ENCODE measurements at places on chromosomes 12 and 14.

- no peak for DNase-seq
Measured at GRCh38 chr12:51318846-51319599, 5.0 kb downstream of the BIN2 start.

- peak; percentile 50 for DNase-seq
Measured at GRCh38 chr14:85040046-85040685, 489.8 kb upstream of the FLRT2 start.

- DNase-seq = no peak
Measured at GRCh38 chr12:124326871-124327270, 32.0 kb downstream of the RFLNA start.

GRCh38 chr12:110223777-110224378, 57.2 kb upstream of the ATP2A2 start:
- no peak for DNase-seq

- peak; percentile 94 for DNase-seq
Measured at GRCh38 chr12:25195056-25195971, at the start of the genes DNAI7 and ETFRF1. Gene DNAI7 (minus strand): TSS chr12:25195160. CDS start chr12:25195078, 82 bp downstream. Gene ETFRF1 (plus strand): TSS chr12:25195237. CDS start chr12:25203957, 8,720 bp downstream.

GRCh38 chr12:24952389-24952788, 3.5 kb upstream of the BCAT1 start:
- no peak for DNase-seq

GRCh38 chr14:50001999-50002925, 109.4 kb downstream of the ARF6 start:
- DNase-seq = no peak

DNA sequence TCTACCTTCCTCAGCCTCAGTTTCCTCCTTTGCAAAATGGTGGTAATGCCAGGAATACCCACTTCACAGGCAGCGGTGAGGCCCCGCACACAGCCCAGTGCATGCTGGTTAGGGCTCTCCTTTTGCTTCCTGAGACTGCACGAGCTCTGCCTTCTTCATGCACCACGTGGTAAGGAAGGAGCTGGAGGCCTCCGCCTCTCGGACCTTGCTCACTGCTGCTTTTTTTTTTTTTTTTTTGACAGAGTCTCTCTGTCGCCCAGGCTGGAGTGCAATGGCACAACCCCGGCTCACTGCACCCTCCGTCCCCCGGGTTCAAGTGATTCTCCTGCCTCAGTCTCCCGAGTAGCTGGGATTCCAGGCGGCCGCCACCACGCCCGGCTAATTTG, 18.1 kb downstream of the TAMALIN start:
- DNase-seq = no peak

DNA sequence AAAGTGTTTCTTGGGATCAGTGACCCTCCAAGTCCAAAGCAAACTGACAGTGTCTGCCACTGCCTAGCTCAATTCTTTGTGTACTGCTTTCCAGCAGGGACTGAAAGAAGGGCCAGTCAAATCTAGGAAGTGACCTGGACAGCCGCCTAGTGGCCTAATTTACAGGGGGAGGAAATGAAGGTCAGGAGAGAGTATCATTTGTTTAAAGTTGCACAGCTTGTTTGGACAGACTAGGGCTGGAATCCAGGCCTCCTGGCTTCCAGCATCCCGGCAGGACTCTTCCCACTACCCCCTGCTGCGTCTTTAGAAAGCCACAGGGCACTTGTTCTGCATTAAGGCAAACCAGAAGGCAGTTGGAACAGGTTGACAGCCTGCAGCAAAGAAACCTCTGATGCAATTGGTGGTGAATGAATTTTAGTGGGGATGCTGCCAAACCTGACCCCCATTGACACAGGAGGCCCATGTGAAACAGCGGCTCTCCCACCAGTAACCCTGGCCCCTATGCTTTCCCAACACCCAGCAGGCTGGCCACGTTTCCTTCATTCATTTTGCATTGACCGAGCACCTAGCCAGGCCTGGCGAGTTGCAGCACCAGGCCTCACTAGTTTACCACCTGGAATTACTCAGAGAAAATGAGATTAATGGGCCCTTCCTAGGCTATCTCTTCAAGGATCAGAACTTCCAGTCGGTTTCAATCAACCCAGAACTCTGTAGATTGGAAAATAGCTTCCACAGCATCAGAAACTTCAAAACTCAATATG, 28.2 kb downstream of the GALNT16 start:
- DNase-seq = no peak

DNA sequence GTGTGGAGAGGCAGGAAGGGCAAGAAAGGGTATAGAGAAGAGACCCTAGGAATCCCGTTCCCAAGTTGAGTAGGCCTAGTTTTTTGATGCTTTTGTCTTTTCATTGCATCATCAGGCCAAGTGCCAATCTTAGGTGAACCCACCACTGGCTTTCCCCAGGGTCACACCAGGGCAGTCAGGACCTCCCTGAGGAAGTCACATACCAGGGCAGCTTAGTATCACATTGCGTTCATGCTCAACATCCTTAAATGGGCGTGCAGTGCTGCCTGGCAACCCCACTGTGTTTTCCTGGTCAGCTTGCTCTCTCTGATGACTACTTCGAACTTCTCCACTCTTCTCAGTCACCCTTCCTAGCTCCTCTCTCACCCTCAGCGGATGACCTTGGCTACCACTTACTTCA, 9.0 kb downstream of the ASIC1 start:
- no peak for DNase-seq

DNA sequence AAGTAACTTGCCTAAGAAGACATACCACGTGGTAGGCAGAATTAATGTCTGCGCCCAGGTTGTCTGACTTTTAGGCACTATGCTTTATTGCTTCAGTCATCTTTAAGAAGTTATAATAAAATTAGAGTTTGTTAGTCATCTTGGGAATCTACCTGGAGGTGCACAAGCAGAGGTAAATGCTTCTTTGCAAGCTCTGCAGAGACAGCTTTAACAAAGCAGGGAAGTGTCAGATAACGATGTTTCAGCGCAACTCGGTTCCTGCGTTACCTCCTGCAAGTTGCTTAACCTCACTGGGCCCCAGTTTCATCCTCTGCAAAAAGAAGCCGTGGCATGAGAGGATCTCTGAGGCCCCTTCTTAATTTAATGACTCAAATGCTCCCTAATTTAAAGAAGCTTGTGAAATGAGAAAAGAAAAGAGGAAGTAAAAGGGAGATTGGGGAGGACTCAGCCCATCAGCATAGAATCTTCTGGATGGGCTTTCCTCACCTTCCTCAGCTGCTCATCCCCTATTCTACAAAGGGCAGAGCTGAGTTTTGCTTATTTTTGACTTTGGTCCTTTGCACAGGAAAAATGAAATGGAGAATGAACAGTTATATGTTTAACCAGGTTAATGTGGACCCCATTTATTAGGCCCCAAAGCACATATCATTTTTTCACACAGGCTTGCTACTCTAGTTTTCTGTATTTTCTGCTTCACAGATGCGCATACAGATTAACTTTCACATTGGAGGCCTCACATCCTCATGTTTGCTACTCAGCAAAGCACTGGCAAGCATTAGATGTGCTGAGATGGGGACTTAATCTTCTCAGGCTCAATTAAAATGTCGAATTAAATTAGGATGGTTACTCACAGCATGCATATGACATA, 5.1 kb downstream of the ARHGDIB start:
- no peak for DNase-seq

DNA sequence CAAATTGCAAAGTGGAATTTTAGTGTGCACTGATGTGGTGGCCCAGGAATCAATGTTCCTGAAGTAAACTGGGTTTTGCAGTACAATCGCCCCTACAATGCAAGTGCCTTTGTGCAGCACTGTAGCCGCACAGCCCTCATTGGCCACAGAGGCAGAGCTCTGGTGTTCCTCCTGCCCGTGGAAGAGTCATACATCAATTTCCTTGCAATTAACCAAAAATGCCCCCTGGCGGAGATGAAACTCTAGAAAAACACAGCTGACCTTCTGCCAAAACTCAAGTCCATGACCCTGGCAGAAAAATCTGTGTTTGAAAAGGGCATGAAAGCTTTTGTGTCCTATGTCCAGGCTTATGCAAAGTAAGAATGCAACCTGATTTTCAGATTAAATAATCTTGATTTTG, 117.9 kb upstream of the PRB2 start:
- no peak for DNase-seq

DNA sequence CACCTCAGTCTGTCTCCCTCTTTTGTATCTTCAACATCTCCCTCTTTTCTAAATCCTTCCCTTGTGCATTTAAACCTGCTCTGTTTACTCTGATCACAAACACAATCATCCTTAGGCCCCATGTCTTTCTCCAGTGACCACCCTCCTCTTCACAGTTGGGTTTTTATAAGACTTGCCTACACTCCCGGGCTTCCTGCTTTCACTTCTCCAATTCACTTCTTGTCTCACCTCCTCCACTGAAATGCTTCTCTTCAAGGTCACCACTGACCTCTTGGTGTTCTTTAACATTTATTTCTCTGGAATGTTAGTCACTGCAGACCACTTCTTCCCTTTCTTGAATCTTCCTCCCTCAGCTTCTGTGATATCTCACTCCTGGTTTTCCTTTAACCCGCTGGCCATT, 8.7 kb upstream of the SMCO2 start:
- DNase-seq = no peak

- no peak for DNase-seq
Measured at GRCh38 chr14:101444116-101444515, 117.2 kb upstream of the DIO3 start.

DNA sequence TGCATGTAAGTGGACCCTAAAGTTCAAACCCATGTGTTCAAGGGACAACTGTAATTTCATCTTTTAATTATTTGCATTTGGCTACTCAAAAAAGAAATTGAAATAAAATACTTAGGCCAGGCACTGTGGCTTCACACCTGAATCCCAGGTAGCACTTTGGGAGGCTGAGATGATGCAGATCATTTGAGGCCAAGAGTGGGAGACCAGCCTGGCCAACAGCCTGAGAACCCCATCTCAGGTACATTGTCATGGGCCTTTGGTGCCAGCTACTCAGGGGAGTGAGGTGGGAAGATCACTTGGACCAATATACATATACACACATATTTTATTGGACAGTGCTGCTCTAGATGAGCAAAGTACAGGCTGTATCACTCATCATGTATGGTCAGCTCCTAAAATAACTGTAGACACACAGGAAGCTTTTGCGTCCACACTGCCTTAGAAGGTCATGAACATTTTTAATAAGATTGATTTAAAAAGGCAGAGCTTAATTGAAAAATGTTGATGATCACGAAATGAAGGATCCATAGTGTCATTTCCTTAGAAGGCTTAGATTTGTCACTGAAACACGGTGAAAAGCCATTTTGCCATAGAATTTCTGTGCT, 2.5 kb upstream of the ZCCHC8 start:
- DNase-seq = no peak

GRCh38 chr12:103314786-103315185, 181.0 kb downstream of the C12orf42 start:
- no peak for DNase-seq

DNA sequence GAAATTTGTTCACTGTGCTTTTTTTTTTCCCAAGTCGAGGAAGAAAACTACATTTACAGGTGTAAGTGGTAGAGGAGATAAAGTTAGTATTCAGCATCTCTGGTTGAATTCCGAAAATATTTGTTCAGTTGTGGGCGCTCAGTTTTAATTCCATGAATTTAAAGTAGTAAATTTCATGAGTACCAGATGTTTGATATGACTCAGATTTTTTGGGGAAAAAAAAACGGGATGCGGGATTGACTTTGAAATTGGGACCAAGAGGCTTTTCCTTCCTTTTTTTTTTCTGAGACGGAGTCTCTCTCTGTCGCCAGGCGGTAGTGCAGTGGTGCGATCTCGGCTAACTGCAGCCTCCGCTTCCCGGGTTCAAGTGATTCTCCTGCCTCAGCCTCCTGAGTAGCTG, 1.6 kb downstream of the TULP3 start:
- DNase-seq = no peak

GRCh38 chr12:78746001-78746400, 118.6 kb upstream of the SYT1 start:
- peak; percentile 14 for DNase-seq

DNA sequence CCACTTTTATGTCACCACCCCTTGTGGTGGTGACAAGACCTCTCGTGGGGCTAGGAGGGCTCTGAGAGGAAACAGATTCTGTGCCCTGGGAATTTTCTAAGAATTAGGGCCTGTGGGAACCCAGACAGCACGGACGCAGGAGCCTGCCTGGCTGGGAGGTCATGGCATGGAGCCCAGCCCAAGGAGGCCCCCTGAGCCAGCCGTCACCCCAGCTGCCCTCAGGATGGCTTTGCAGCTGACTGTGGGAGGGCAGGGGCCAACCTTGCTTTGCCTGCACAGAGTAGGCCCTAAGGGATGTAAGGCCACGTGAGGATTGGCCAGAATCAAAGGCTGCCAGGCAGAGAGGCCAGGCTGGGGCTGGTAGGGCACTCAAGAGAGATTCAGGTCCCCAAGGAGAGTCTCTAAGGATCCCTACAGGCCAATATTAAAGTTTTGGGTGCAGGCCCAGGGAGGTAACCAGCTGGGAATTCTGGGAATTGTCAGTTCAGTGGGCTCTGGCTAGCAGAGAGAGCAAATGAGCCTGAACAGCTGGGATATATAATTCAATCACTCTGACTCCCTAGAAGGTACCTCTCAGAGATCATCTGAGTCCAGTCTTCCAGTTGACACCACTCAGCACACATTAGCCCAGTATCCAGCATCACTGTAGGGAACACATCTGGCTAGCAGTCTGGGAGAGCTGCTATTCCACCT, 6.4 kb downstream of the LTBP2 start:
- no peak for DNase-seq

DNA sequence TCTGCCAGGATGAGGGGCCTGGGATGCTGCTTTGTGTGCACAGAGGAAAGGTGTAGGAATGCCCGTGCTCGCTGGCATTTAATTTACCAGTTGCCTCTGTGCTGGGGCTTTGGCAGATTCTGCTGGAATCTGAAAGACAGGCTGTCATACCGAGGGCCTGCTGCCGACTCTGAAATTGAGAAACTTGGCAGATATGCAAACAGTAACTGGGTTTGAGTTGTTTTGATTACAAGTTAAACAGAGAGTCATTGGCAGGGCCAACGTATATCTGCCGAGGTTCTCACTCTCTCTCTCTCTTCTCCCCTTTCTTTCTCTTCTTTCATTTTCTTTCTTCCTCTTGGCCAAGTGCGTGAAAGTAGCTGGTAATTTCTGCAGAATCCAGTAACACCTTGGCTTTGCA, 618.7 kb downstream of the VRK1 start:
- DNase-seq = no peak

GRCh38 chr12:123337070-123337469, 27.6 kb downstream of the SBNO1 start:
- DNase-seq = no peak

GRCh38 chr12:55720894-55721444, 776 bp downstream of the RDH5 start:
- peak; percentile 88 for DNase-seq

- DNase-seq = no peak
Measured at GRCh38 chr12:16608946-16609539, 3.1 kb upstream of the LMO3 start.

DNA sequence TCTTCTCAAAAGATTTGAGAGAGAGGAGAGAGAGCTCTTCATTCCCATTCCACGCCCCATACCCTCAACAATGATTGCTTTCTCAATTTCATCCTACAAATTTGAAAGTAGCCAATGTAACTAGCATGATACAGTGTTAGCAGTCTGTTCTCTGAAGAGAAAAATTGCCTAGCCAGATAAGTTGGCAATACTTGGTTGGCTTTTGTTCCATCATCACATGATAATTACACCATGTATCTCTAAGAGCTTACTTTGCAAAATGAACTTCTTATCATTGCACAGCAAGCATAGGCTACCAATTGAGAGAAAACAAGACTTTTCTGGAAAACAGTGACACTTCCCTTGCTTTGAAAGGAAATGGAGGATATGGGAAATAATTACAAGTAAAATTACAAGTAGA, 68.9 kb downstream of the FSCB start:
- DNase-seq = no peak
